ENCODE measurements at places on chromosomes 5 and 9.

DNA sequence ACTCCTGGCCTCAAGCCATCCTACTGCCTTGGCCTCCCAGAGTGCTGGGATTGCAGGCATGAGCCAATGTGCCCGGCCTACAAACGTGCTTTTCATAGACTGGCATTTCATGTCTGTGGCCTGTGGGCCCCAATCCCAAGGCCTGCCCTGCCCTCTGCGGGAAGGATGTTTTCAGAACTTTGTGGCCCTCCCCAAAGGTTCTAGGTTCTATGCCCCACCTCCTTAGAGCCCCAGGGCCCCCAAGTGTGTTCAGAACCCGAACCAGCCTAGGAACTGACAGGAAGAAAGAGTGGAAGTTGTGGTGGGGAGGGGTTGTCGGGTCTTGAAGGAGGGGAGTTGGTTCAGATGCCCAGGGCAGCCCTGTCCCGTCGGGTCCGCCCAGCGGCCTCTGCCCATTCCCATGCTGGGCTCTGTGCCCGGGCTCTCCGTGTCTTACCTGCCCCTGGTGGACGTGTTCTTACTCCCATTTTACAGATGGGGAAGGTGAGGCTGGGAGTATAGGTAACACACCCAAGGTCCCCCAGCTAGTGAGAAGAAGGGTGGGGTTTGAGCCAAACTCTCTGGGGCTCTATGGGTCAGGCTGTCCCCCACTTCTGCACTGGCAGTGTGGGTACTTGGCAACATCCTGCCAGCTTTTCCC, 175.8 kb upstream of the IER5L start:
- no peak for DNase-seq

- no peak for DNase-seq
Observed at GRCh38 chr5:175478008-175478383, 364 bp upstream of the SFXN1 start.

DNA sequence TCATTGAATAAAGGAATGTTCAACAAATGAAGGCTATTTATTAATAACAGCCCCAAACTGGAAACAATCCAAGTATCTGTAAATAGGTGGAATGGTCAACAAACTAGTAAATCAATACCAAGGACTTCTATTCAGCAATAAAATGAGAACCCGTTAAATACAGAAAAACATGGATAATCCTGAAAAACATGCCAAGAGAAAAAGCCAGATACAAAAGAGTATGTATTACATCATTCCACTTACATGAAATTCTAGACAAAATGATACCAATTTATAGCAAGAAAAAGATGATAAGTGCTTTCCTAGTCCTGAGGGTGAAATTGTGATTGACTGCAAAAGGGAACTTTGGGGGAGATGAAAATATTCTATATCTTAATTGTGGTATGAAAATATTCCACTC, 3.1 kb downstream of the PJA2 start:
- DNase-seq = no peak

- DNase-seq = no peak
Observed at GRCh38 chr9:23826120-23826629, at the start of gene ELAVL2. ELAVL2 (minus strand) TSS chr9:23826240; CDS start chr9:23762234, 64,006 bp downstream.

DNA sequence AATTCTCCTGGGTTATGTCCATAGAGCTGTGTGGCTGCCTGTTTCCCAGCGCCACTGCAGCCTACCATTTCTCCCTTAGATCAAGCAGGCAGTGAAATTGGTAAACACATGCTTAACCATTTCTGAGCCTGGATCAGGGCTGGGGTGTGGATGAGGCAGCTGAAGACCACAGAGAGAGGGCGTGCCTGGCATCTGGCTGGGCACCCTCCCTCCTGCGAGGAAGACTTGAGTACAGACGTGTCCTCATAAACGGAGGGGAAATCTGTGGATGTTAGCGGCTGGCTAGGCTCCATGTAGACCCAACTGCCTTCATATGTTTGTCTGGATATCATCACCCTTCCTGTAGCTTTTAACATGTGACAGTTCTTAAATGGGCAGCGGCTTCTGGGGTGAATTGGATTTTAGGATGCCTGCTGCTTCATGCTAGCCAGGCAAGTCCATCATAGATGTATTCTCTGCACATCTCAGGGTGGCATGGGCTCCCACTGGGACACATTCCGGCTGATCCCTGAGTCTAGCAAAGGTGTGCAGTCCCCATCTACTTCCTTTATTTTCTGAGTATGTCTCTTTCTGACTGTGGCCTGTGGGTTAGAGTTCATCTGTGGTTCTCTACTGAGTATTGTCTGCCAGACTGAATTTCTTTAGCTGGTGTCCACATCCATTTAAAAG, 11.0 kb downstream of the RGS3 start:
- no peak for DNase-seq

DNA sequence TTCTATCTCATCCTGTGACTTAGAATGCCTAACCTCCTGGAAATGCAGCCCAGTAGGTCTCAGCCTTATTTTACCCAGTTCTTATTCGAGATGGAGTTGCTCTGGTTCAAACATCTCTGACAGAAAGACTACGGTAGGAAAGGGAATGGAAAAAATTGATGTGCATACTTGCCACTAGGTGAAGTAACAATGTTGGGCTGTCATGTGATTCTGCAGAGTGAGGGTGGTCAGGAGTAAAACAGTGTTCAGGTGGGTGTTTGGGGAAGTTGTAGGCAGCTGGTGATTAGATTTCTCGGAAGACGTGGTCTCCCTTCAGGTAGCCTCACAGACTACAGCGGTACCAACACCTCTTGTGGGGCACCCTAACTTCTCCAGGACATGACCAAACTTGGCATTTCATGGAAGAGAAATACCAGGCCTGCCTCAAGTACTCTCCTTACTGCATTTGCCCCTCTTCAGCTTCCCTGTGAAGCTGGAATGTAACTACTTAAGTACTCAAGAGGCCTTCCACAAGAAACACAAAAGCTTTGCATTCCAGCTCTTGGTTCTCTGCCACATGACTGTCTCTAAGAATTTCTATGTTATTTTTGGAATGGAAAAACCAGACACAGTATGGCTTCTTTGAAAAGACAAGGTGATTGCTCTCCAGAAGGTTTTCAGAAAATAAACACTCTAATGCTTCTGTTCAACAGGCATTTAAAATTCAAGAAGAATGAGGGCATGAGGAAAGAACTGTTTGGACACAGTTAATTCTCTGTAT, 17.4 kb upstream of the ENTREP1 start:
- DNase-seq = no peak

GRCh38 chr9:94951324-94952135, 225.0 kb downstream of the AOPEP start:
- DNase-seq = no peak

GRCh38 chr9:63817622-63818518, 1467.1 kb downstream of the FOXD4L5 start:
- DNase-seq = no peak

GRCh38 chr9:28260330-28260729, 687.0 kb upstream of the C9orf72 start:
- no peak for DNase-seq

- DNase-seq = no peak
Observed at GRCh38 chr5:110309222-110309621, 417.2 kb downstream of the TMEM232 start.

DNA sequence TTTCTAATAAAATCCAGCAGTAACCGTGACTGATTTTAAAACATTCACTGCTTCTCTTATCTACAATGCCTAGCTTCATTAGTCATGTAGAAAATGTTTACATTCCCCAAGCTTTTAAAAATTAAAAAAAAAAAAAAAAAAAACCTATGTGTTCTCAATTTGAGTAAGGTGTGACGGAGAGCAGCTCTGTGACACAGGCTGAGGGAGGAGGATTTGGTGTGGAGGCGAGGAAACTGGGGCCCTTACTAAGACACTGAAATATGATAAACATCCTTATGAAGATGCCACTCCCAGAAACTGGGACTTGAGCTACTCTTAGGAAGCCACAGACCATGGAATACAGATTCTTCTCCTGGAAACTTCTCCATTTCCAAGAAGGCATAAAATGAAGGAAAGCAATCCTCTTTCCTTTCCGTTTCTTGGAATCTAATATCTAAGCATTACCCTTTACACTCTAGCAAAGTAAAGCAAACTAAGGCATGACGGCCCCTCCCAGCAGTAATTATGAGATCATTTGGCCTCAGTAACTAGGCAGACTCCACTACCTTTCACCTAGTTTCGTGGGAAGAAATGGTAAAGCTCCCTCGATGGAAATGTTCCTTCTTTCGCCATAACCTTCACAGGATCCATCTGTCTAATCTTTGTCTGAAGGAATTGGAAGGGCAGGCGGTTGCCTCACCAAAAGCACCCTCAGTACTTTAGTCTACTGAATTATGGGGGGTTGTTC, 23.5 kb downstream of the GRAMD2B start:
- DNase-seq = no peak

GRCh38 chr5:136006761-136007251, 22.0 kb upstream of the TGFBI start:
- no peak for DNase-seq

GRCh38 chr5:40619421-40619820, 60.3 kb upstream of the PTGER4 start:
- no peak for DNase-seq

- no peak for DNase-seq
Observed at GRCh38 chr9:73149371-73150067, 2.1 kb upstream of the ANXA1 start.

GRCh38 chr9:78408388-78408787, 111.5 kb downstream of the PSAT1 start:
- no peak for DNase-seq

DNA sequence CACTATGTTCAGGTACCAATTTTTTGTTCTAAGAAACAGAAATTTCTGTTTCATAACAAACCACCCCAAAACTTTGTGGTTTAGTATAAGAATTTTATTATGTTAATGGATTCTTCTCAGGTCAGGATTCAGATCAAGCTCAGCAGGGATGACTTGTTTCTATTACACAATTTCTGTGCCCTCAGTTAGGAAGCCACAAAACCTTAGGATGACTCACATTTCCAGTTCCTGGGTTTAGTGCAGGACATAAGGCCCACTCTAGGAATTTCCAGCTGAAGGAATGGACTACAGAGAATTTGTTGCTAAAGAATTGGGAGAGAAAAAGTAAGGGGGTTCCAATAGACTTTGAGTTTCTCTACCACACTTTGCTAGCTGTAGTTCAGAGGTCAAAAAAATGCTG, 629.3 kb downstream of the ANXA1 start:
- no peak for DNase-seq

DNA sequence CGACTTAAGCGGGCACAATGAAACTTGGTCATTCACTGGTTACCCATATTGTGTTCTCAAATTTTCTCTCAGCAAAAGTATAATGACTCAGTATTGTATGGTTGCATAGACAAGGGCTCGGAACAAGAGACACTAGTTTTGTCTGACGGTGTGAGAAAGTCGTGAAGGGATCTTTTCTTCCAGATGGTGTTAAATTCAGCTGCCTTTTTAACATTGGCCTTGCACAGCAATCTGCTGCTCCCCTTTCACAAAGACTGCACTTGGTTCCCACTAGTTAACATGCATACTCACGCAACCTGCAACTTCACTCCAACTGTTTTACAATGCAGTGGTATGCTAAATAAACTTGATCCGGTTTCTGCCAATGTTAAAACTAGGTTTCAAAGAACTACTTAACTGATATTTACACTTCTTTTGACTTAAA, 219.2 kb downstream of the MEF2C start:
- no peak for DNase-seq

DNA sequence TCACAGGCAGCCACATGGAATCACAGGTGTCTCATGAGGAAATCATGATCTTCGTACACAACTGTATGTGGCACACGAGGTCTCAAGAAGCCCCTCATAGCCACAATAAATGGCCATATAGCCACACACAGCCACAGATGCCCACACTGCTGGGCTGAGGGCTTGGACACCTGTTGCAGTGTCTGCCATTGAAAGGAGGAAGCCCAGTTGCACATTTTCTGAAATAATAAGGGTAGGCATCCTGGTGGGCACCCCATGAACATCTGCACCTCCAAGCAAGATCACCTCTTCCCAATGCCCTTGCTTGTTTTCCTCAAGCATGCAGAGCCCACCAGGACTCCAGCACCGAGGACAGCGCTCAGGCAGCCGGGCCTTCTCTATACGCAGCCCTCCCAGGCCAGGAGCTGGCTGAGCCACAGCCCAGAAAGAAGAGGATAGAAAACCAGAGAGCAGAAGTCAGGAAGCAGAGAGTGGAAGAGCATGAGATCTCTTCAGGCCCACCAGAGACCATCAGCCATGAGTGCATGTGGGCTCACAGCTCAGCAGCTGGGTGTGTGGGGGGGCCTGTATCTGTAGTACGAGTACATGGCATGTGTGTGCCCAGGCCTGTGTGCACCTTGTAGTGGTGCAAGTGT, 1.0 kb upstream of the ACSL6 start:
- DNase-seq = no peak

GRCh38 chr9:14063756-14064155, 250.2 kb downstream of the NFIB start:
- DNase-seq = no peak
